ENCODE measurements at places on chromosomes 3 and 15.

DNA sequence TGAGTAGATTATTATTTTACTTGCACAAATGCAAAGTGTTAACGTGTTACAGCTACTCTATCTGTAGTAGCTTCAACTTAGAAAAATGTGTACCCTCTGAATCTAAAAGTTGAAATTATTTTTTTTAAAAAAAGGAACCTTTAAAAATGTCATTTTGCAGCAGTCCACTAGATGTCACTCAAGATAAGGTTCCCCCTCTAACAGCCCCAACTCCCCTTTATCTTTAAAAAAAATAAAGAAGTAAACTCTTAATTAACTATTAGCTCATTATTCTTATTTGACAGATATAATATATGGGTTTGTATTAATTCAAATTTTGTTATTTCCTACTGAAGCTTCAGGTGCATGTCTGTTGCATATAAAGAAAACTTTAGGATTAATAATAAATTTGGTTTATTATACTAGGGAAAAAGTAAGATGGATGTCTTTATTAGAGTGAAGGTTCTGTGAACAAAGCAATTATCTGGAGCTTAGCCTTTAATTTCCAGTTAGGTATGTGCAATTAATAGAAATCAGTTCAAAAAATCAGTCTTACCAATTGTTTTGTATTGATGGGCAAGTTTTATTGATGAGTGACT is 288.5 kb downstream of the VGLL3 start:
- DNase-seq: peak; percentile 3

DNA sequence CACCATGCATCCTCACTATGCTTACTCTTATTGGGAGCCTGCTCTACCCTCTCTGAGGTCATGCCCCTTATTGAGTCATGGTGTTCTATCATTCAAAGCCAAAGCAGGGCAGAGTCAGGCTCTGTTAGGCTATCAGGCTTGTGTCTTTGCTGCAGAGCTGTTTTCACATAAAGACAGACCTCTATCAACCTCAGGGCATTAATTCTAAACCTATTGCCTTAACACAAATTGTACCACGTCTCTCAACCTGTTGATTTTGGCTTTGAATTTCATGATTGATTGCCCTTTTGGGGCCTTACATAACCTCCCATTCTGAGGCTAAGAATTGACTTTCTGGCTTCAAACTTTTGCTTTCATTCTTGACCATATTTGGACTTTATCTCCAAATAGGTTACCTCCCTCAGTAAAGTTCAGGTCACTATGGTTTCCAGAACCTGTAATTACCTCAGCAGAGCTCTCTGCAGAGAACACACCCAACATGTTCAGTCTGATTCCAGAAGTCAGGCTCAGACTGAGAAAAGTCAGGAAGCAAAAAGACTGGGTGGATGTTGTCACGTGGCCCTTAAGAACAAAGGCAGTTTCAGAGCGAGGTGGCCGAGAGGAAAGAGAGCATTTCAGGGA is 221.4 kb upstream of the NANOGP8 start:
- peak; percentile 84 for DNase-seq

- DNase-seq: peak; percentile 67
Measured at GRCh38 chr3:46903341-46904302, 26.1 kb downstream of the PTH1R start.

GRCh38 chr15:89117790-89118189 is 29.5 kb downstream of the ABHD2 start:
- DNase-seq: no peak

DNA sequence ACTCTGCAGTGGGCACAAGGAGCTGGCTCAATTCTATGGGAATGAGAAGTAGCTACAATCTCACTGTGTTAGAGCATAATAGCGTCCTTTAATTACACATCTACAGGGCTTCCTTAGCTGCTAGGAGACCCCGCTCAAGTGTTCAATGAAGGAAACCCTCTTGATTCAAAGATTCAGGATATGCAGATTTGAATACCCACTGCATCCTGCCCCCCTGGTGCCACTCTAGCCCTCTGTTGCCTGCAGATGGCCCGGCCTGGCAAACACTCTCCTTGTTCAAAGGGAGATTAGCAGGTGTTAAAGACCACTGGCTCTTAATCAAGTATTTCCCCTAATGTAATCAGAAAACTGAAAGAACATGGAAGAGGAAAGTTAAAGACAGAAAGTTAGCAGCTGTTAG is 356.6 kb downstream of the VGLL3 start:
- DNase-seq: no peak

- DNase-seq: no peak
Measured at GRCh38 chr3:143472731-143473523, 353.4 kb downstream of the CHST2 start.

DNA sequence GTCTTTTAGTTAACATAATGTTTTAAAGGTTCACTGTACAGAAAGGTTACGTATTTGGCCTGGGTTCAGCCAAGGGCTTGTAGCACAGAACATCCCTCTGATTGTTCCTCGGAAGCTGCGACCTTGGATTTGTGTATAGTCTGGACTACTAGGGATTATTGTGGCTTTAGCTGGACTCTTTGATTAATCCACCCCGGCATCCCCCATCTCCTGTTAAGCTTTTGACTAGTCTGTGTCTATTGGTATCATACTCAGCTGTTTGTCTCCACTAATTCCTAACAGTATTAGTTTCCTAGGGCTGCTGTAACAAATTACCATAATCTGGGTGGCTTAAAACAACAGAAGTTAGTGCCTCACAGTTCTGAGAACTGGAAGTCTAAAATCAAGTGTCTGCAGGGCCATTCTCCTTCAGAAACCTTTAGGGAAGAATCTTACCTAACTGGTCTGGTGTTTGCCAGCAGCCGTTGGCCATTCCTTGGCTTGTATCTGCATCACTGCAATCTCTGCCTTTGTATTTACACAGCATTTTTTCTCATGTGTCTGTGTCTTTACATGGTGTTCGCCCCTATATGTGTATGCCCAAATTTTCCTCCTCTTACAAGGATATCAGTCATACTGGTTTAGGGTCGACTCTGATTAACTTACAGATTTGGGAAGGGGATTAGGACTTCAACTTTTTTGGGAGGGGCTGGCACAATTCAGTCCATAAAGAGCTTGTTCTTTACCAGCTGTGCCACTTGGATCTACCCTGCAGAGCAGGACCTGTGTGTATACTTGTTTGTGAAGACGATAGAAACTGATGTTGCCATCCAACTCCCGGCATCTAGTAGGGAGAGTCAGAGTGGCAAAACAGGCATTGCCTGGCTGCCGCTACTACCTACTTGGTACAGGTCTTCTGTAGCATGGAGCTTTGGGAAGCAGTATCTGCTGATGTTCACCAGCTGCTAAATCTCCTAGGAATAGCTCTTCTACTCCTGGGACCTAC is 117.8 kb downstream of the UBE2E2 start:
- DNase-seq: no peak

- no peak for DNase-seq
Measured at GRCh38 chr3:12893247-12893646, 51.9 kb upstream of the RPL32 start.

GRCh38 chr3:123312331-123313265 is 110.9 kb downstream of the SEC22A start:
- DNase-seq: no peak

DNA sequence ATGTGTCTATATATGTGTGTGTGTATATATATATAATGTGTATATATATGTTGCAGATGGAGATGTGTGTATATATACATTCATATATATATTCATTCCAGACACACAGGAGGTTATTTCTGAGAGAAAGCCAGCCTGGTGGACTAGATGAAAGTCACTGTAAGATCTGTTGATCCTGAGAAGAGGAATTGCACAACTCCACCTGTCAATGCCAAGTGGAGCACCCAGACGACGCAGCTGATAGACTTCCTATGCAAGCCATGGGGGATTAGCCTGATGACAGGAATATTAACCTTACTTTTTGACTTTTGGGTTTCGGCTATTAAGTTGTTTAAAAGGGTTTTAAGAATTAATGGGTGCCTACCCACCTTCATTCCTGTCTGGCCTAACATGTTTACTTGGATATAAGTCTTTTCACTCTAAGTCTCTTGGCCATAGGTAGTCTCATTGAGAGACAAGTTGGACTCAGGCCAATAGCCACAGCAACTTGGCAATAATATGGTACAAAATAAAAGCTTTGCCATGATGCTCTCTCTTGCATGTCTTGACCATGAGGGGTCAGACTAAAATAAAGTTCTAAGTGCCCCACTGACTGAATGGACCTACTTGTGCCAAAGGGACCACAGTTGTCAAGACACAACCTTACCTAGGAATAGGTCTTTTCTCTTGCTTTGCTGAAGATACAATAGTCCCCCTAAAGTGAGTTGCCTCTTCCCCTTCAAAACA is 35.9 kb upstream of the GOLGA6L2 start:
- no peak for DNase-seq

- DNase-seq: no peak
Measured at GRCh38 chr15:88651971-88652370, 13.2 kb downstream of the ISG20 start.

DNA sequence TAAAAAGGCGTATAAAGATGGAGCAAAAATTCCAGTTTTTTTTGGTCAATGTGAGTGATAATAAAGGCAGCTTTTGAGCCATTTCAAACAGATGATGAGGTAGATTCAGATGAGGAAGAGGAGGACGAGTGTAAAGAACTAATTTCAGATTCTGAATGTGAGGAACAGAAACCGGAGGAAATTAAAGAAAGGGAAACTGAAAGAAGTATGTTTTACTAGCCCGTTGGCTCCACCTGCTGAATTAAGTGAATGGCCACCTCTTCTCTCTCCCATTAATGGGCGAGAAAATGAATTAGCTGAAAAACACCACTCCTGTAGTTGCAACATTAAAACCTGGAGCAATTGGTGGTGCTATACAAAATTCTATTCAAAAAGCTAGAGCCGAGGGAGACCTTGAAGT is 55.4 kb downstream of the CYP19A1 start:
- DNase-seq: no peak

GRCh38 chr3:59069838-59070237 is 20.0 kb upstream of the CFAP20DC start:
- peak; percentile 13 for DNase-seq

DNA sequence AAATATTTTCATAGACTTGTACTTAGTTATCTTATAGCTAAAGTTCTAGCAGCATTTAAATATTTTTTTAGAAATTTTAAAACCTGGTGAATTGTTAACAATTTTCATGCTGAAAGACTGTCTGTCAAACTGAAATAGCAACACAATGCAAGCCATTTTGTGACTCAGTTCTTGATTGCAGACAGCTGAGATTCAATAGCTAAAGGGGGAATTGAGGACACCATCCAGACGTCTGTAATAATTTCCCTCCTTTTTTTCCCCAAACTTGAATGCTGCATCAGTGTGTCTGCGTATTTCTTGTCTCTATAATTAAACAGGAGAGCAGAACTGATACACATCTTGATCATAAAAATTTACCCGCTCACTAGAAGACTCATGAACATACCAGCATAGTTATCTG is 468.3 kb downstream of the GBE1 start:
- DNase-seq: no peak

DNA sequence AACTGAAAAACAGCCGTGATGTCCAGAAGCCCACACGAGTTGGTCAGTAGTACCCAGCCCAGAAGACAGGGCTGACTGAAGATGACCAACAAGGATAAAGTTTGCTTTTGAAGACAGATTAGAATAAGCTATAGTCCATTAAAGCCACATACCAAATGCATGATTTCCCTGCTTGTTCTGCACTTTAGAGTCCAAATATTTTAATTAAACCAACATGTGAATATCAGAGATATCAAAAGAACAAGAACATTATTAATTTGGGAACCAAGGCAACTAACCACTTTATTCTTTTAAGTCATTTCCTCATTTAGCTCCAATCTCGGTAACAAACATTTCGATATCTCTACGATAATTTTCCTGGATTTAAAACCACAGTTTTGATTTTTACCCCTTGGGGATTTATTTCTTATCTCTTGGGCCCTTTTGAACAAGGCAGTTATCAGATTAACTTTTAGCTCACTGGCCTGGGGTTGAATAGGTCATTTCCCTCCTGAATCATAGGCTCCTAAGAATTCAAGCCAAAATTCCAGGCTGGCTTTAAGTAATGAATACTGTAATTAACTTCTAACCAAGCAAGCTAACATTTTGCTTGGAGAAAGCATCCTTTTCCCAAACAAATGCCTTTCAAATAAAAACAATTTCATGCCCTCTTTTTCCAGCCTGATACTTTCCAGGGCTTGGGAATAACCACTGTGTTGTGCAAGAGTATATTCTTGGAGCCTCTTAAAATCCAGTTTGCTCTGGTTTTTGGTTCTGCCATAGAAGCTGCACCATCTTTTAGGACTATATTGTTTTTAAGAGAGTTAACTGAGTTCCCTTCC is 102.9 kb upstream of the NR2E3 start:
- DNase-seq: peak; percentile 57

DNA sequence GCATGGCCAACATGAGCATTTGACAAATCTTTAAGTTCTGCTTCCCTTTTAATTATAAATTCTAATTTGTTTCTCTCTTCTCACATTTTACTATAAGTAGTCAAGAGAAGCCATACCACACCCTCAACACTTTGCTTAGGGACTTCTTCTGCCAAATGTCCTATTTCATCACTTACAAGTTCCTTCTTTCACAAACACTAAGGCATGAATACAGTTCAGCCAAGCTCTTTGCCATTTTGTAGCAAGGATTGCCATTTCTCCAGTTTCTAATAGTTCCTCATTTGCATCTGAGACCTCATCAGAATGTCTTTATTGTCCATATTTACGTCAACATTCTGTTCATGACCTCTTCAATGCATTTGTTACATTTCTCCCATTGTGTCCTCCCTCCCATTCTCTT is 29.4 kb downstream of the SLC22A14 start:
- DNase-seq: no peak

DNA sequence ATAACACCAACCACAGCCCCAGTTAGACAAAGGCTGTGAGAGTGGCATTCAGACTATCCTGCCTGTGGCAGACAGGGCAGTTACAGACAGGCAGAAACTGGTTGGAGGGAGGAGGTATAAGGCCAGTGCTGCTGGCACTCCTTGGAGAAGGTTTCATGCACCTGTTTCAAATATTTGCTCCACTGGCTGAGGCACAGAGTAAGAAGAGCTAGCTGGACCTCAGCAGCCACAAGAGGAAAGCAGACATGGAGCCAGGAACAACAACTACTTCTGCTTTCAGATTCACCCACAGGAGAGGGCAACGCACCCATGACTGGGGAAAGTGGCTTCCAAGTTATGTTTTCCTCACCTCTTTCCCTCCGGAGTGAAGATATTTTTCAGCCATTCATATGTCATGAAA is 11.5 kb upstream of the PRKAR2A start:
- DNase-seq: no peak

- peak; percentile 81 for DNase-seq
Measured at GRCh38 chr3:74546426-74546825, 68.0 kb downstream of the CNTN3 start.

DNA sequence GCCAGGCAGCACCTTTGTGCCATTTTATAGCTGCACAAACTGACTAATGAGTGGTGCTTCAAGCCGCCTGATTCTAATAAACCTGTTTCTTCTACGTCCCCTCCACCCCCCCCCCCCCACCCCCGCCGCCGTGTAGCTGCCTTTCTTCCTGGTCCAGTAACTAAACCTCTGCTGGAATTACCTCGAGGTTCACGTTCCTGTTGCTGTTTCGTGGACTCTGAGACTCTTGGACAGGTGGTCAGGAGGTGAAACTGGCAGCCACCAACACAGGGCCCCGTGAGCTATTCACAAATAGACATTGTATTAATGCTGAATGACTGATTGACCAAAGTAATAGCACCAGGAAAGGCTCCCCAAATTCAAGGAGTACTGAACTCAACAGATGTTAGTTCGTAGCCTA is 73.9 kb downstream of the TRIM69 start:
- DNase-seq: no peak

Measured in fibroblast of upper back skin (primary cell).